ENCODE measurements at places on chromosomes 6 and 20. TPM values are rescaled to one million over a fixed set of nuclear protein-coding genes. Genes with fewer than 3 reads are reported as not detected.

GRCh38 chr6:27767851-27768250, 144.3 kb downstream of the OR2B2 start:
- H3K27ac ChIP-seq, result no peak overlapping the region
- H3K36me3 ChIP-seq, result no peaks in the 10 kb centered on the region
- no peaks in the 10 kb centered on the region for H3K4me1 ChIP-seq
- H3K4me3 ChIP-seq, result no peak overlapping the region

DNA sequence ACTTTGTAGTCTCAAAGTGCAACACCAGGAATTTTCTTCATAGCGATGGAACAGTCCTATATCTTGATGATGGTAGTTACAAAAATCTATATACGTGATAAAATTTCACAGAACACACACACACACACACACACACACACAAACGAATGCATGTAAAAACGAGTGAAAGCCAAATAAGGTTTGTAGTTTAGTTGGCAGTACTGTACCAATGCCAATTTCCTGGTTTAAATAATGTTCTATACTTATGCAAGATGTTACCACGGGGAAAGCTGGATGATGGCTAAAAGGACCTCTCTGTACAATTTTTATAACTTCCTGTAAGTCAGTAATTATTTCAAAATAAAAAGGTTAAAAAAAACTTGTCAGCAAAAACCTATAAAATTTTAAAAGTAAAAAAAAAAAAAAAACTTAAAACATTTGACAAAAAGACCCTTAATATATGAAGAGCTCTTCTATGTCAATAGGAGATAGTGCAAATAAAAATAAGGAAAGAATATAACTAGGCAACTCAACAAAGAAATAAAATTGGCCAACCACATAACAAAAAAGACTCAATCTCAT, 37.6 kb downstream of the PDSS2 start:
- H3K4me3 ChIP-seq, result no peak overlapping the region
- H3K27ac ChIP-seq, result no peak overlapping the region
- H3K4me1 ChIP-seq, result no peaks in the 10 kb centered on the region
- no peak for DNase-seq
- H3K36me3 ChIP-seq, result no peaks in the 10 kb centered on the region

DNA sequence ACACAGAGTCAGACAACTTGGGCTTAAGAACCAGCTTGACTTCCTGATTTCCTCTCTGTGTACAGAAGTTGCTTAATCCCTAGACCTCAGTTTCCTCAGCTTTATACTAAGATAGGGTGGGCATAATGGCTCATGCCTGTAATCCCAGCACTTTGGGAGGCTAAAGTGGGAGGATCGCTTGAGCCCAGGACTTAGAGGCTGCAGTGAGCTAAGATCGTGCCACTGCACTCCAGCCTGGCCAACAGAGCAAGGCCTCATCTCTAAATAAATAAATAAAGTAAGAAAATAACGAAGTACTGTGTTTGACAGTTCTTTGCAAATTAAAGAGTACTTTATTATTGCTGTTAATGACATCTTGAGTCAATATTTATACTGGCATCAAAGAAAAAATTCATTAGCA, 41.7 kb downstream of the CNKSR3 start:
- H3K4me3 ChIP-seq, result no peak overlapping the region
- no peaks in the 10 kb centered on the region for H3K4me1 ChIP-seq
- H3K36me3 ChIP-seq, result no peaks in the 10 kb centered on the region
- DNase-seq, result no peak

DNA sequence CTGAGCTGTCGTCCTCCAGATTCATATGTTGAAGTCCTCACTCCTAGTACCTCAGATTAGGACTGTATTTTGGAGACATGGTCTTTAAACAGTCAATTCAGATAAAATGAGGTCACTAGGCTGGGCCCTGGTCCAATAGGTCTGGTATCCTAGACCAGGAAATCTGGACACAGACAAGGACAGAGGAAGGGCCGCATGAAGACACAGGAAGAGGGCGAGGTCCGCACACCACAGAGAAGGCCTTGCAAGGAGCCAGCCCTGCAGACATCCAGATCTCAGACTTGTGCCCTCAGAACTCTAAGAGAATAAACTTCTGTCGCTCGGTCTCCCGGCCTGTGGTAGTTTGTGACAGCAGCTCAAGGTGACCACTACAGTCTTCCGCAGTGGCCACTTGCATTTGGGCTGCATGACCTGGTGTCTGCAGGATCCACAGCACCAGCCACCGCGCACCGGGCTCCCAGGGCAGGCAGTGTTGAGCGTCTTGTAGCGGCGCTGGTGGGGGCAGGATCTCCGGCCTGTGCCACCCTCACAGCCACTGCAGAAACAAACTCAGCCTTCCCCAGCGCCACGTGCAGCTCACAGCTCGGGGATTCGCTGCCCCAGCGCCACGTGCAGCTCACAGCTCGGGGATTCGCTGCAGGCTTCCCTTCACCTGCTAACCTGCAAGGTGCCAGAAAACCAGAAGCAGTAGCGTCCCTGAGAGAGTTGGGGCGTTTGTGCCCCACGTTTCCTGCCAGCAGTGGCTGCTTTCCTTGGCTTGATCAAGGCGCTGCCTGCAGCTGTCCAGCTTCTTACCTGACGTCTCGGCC, 6.0 kb upstream of the RBM38 start:
- no peak overlapping the region for H3K27ac ChIP-seq
- DNase-seq, result no peak
- H3K4me1 ChIP-seq, result no peaks in the 10 kb centered on the region
- no peak overlapping the region for H3K4me3 ChIP-seq
- no peaks in the 10 kb centered on the region for H3K36me3 ChIP-seq
- no peaks in the 10 kb centered on the region for H3K27me3 ChIP-seq

DNA sequence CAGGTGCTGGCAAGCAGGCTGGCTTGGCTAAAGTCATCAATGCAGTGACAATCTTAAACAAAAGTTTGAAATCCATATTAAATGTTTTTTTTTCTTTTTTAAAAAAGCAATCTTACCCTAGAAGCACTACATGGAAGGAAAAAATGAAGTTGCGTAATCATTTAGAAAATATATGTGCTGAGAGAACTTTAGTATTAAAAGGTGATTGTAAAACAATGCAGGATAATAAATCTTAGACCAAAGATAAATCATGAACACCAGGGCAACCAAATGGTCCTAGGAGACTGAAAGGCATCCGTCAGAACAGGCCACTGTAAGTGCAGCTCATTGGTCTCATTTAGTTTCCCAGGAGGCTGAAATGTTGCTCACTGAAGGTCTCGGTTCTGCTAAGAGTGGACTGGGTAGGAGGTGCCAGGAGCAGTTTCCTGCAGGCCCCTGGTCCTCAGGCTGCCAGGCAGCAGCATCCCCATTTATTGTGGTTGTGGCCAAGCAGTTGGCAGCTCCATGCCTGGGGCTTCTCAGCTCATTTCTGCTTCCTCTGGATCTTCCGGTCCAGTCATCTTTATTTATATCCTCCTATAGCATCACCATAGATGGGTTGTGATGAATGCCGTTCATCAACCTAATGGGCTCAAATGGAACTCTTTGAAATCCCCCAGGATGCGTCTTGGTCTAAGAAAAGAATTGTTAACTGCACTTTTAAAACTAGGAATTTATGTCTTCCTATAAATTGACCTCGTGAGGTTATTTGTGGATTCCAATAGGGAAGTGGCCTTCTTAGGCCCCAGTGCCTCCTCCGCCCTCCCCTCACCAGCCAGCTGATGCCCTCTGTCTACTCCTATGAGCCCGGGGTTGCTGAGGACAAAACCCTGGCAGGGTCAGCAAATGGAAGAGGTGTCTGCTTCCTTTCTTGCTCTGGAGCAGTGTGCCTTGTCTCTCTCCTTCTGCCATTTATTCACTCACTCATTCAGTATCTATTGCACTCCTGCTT, 269.0 kb downstream of the UST start:
- H3K36me3 ChIP-seq, result no peaks in the 10 kb centered on the region
- DNase-seq, result no peak
- H3K4me1 ChIP-seq, result no peaks in the 10 kb centered on the region
- H3K27me3 ChIP-seq, result no peaks in the 10 kb centered on the region
- H3K27ac ChIP-seq, result no peak overlapping the region

DNA sequence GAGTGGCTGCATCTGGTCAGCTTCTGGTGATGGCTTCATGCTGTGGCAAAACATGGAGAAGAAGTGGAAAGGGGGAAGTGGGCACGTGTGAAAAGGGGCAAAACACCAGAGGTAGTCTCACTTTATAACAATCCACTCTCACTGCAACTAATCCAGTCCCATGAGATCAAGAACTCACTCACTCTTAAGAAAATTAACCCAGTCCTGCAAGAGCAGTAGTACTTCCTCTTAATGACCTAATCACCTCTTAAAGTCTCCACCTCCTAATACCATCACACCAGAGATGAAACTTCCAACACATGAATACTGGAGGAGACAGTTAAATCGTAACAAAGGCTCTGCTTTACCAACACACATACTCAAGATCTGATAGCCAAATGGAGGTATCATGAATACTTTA, 152.6 kb downstream of the THEMIS start:
- no peaks in the 10 kb centered on the region for H3K27me3 ChIP-seq
- DNase-seq, result no peak
- no peak overlapping the region for H3K27ac ChIP-seq
- H3K4me1 ChIP-seq, result no peaks in the 10 kb centered on the region

DNA sequence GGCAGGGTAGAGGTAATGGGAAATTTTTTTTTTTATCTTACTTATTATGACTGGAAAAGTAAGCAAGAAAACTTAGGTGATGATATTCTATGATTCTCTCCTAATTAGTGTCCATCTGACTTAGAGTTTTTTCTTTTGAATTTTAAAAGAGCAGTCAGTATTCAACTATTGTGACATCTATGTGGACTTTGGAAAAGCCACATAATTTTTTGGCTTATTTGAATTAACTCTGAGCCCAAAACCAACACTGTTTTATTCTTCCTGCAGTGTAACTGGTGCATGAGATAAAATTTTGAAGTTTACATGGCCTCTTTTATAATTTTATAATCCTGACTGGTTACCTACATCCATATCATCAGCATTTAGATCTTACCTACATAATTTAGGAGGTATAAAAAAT, 619.7 kb downstream of the EPM2A start:
- no peak for DNase-seq
- H3K27ac ChIP-seq, result no peak overlapping the region
- no peaks in the 10 kb centered on the region for H3K4me1 ChIP-seq
- H3K4me3 ChIP-seq, result no peak overlapping the region
- H3K36me3 ChIP-seq, result no peaks in the 10 kb centered on the region

DNA sequence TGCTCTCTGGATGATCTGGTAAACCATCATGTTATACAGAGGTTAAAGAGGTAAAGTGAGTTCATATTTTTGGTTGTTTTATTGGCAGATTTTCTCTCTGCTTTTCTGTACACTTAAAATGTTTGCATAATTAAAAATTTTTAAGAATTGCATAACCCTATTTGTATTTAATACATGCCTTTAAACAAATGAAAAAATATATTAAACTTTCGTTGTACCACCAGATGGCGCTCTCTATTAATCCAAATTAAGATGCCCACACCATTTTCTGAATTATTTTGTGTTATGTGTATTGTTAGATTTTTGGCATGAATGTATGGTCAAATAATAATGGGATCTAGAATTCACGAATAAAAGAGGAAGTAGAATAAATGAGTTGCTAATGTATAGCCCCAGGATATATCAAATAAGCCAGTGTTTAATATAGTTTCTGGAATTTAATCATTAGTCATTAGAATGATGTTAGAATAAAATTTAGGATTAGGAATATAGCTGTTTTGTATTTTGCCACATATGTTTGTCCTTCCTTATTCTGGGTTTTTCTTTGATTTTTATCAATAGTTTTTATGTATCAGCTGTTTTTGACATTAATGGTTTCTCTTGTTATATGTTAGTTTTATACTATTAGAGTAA, 38.9 kb downstream of the SMAP1 start:
- no peaks in the 10 kb centered on the region for H3K4me1 ChIP-seq
- no peaks in the 10 kb centered on the region for H3K36me3 ChIP-seq
- no peak overlapping the region for H3K27ac ChIP-seq
- no peak overlapping the region for H3K4me3 ChIP-seq
- no peaks in the 10 kb centered on the region for H3K27me3 ChIP-seq

DNA sequence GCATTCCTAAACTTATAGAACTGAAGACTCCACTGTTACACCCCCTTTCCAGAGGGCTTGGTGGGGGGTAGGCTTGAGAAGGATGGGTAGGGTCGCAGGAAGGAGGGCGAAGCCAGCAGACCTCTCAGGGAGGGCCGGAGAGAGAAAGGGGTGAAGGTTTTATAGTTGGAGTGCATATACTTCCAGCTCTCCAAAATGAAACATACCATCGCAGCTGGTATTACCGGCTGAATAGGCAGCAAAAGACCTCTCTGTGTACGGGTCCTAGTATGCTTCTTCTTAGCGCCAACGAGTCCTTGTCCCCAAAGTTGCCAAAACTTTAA, 1.0 kb upstream of the VGLL2 start:
- DNase-seq, result no peak
- H3K27ac ChIP-seq, result no peak overlapping the region
- H3K4me3 ChIP-seq, result peak overlapping the region; percentile 22

DNA sequence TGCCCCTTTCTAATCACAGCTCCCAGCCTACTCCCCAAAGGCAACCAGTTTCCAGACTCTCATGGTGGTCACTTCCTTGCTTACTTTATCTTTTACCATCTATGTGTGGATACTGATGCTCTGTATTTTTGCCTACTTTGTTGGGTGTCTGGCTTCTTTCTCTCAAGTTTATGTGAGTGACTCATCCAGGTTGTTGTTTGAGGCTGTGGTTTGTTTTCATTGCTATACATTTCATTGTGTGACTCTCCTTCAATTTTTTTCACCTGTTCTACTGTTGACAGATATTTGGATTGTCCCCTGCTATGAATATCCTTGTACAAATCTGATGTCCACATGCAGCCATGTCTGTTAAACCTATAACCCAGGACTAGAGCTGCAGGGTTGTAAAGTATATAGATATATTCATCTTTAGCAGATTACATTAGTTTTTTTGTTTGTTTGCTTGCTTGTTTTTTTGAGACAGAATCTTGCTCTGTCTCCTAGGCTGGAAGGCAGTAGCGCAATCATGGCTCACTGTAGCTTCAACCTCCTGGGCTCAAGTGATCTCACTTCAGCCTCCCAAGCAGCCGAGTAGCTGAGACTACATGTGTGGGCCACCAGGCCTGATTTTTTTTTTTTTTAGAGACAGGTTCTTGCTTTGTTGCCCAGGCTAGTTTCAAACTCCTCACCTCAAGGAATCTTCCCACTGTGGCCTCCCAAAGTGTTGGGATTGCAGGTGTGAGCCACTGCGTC, 72.9 kb upstream of the EEF1E1 start:
- H3K27me3 ChIP-seq, result no peaks in the 10 kb centered on the region
- no peaks in the 10 kb centered on the region for H3K36me3 ChIP-seq
- DNase-seq, result no peak
- no peak overlapping the region for H3K27ac ChIP-seq

GRCh38 chr20:3655131-3655405, 8.1 kb downstream of the GFRA4 start:
- no peak for DNase-seq
- no peak overlapping the region for H3K4me3 ChIP-seq
- no peaks in the 10 kb centered on the region for H3K4me1 ChIP-seq

Gene SLC17A1
- not detected for total RNA-seq

Gene TCP11
- total RNA-seq, result not detected

Gene OSER1
- 56.1 TPM for total RNA-seq

Gene RRAGD
- 6.5 TPM for total RNA-seq

All from uterus (tissue), 4 donors.